ENCODE measurements at places on chromosomes 1 and 21.
A peak's percentile ranks its signal among the peaks of the same experiment; 100 is the strongest.

DNA sequence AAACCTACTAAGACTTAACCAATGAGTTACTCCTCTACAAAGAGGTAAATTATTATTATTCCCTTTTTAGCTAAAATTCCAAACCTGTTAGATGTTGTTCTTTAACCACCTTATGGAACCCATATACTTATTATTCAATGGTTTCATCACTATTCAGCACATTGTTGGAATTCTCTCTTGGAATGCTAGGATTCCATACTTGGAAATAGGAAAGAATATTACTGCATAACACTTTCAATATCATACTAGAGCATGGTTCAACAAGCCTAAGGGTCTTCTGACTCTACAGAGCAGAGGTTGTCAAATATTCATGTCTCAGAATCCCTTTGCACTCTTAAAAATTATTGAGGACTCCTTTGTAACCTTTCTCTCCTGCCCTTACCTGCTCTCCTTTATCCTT lies 69.4 kb downstream of the DEGS1 start:
- DNase-seq, result no peak

DNA sequence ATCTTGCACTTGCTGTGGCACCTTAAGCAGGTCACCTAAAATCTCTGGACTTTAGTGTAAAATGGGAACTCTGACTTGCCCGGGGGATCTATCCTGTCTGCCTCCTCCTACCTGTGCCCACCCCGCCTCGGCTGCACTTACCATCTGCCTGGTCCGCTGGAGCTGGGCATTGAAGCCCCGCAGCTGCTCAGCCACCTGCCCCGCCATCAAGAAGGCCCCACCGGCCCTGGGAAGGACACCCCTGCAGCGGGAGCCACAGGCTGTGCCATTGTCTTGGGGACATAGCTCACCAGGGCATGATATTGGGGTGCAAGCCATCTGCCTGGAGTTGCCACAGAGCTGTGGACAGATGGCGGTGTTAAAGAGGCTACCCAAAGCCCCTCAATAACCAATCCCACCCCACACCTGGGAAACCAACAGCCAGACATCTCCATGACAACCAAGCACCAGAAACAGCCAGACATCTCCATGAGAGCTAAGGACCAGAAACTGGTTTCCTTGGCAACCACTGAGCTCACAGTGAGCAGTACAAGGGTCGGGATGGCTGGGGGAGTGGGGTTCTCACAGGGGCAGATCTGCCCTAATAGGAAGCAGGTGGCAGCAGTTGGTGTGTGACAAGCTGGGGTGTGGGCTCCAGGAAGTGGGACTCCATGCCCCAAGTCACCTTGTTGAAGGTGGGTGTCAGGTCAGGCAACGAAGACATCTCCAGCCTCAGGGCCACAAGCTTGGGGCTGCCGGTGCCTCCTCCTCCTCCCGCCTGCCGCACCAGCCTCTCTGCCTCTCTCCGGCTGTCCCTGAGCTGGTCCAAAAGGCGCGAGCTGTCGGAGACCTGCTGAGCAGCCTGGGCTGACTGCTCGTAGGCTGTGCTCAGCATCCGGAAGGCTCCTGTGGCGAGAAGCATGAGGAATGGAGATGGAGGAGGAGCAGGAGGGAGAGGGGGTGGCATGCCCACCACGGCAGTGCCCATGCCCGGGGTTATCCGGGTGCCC lies 29.1 kb downstream of the LAMB3 start:
- no peak for DNase-seq

GRCh38 chr1:51282605-51283004 lies 46.5 kb downstream of the RNF11 start:
- DNase-seq, result no peak

- peak; percentile 36 for DNase-seq
These were observed 807 bp downstream of the CEP85 start for GRCh38 chr1:26234644-26235370.

DNA sequence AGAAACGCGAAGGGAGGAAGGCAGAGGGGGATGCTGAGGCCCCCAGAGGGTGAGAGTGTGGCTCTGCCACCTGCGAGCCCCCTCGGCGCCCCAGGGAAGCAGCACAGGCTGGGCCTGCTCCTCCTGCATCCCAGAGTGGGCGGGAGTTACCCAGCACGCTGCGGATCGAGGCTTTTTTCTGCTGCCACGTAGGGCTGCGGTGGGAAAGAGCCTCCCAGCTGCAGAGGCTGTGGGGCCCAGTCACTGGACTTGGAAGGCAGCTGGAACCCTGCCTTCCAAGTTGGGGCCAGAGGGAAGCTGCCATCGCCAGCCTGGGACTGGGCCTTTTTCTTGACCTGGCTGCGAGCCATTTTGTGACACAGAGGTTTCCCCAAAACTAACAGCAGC lies 2.3 kb upstream of the GRIK3 start:
- DNase-seq, result peak; percentile 7

DNA sequence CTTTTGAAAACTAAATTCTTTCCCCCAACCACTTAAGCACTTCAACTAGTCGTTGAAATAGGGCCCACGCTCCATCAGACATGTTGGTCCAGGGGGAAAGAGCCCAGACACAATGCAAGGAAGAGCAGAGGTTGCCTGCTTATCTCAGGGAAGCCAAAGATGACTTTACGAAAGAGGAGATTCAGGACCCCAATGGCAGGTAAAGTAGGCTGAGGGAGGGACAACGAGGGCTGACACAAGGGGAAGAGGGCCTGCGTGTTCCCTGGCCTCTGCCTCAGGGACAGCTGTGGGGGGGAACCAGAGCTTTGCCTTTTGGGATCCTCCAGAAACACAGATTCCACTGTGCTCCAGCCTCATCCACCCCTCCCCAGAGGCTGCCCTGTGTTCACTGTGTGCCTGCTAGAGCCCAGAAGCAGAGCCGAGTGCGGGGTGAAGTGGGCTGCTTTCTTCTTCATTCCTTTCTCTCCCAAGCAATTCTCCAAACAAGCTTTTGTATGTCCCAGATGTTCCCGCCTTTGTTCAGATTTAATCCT lies 135.5 kb upstream of the GRIK3 start:
- DNase-seq, result no peak

DNA sequence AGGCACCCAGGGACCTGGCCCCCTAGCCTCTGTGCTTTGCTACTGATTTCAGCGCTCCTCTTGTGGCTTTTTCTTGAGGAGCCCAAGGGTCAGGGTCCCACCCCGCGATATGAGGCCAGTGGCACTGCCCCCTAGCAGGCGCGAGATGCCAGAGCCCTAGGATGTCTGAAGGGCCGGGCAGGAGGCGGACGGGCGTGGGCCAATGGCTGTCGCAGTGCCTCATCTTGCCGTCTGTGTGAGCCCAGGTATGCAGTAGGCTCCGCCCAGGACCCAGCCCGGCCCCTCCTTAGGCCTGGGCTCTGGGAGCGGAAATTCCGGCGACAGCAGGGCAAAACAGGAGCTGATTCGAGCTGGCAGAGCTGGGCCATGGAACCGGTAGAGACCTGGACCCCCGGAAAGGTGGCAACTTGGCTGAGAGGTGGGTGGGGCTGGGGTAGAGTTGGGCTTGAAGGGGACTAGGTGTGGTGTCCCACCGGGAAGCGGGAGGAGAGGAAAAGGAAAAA lies at the start of gene CNKSR1:
Gene CNKSR1 (plus strand): TSS at position 310 of the 503 bp plus-strand sequence. CDS start 57 bp downstream, at position 367.
- DNase-seq, result no peak

GRCh38 chr21:42534421-42535378 lies 21.0 kb downstream of the SLC37A1 start:
- DNase-seq, result peak; percentile 79

GRCh38 chr1:210663730-210664573 lies 335.2 kb downstream of the HHAT start:
- DNase-seq, result no peak

- no peak for DNase-seq
These were observed 35.0 kb downstream of the ESRRG start for GRCh38 chr1:216688127-216688657.

DNA sequence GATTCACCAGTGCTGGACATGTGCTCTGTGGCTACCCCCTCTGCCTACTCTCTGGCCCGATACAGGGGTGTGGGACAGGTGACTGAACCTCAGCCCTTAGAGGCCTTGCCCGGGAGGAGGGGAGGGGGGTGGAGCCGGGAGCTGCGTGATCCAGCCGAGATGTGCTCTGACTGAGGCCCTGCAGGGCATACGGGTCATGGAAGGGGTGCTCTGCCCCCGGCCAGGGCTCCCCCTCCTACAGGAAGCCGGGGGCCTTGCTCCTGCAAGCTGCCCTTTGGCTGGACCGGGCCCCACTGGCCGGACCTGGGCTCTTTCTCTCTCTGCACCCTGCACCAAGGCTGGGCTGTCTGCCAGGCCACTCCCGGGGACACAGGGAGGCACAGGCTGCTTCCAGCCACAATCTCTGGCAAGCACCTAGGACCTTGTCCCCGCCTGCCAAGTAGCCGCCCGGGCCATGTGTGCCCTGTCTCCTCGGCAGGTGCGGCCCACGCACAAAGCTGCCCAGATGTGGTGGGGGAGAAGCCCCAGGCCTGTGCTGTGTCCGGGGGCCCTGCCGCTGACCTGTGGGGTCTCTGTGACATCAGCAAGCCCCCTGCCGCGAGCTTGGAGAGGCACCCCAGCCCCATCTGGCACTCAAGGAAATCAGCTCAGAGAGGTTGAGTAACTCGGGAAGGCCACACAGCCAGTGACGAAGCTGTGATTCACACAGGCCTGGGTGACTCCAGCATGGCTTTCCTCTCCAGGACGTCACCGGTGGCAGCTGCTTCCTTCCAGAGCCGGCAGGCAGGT lies 1.5 kb downstream of the SCNN1D start:
- no peak for DNase-seq

DNA sequence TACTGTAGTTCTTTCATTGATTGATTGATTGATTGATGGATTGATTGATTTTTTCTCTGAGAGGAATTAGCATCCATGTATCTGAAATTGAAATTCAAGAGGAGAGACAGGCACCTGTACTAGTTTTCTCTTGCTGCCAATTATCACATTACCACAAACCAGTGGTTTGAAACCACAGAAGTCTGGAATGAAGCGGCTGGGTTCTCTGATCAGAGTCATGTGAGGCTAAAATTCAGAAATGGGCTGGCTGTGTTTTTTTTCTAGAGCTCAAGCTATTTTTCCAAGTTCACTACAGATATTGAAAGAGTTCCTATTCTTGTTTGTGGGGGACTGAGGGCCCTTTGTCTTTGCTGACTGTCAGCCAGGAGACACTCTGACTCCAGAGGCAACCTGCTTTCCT lies 10.0 kb downstream of the NBPF3 start:
- no peak for DNase-seq

- DNase-seq, result no peak
These were observed 257.5 kb downstream of the LRRC40 start for GRCh38 chr1:69947837-69948236.

- DNase-seq, result no peak
These were observed 27.4 kb downstream of the TNFSF18 start for GRCh38 chr1:173023343-173023742.

GRCh38 chr1:241271427-241271826 lies 85.6 kb downstream of the RGS7 start:
- DNase-seq, result no peak

DNA sequence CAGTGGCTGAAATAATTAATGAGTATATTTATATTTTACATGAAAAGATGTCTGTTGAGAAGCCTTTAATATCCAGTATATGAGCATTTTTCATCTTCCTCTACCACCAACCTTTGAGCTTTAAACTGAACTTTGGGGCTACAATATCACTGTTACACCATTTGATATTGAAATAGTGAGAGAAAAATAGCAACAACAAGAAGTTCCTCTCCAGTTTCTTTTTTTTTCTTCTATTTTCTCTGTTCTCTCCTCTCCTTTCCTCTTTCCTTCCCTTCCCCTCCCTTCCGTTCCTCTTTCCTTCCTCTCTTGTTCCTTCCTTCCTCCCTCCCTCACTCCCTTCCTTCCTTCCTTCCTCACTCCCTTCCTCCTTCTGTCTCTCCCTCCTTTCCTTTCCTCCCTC lies 1591.4 kb downstream of the PLA2G4A start:
- DNase-seq, result no peak

GRCh38 chr1:247103859-247104591 lies at the start of gene ZNF669:
Gene ZNF669, minus strand, starts transcription at chr1:247104356. Its CDS starts 157 bp downstream, at chr1:247104199.
- peak; percentile 97 for DNase-seq

DNA sequence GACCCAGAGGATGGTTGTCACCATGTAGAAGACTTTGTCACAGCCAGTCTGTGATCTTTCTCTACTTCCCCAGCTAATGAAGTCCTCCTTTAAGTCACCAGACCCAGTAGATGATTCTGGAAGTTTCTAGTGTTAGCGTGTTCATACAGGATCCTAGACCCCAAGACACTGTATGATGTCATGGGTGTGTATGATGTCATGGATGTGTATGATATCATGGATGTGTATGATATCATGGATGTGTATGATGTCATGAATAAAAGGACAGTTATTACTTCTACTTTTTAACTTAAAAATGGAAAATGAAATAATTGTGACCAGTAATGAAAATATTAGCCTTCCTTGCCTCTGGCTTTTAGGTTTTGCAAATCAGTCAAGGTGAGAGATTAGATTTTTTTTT lies 260.0 kb downstream of the FMN2 start:
- no peak for DNase-seq

DNA sequence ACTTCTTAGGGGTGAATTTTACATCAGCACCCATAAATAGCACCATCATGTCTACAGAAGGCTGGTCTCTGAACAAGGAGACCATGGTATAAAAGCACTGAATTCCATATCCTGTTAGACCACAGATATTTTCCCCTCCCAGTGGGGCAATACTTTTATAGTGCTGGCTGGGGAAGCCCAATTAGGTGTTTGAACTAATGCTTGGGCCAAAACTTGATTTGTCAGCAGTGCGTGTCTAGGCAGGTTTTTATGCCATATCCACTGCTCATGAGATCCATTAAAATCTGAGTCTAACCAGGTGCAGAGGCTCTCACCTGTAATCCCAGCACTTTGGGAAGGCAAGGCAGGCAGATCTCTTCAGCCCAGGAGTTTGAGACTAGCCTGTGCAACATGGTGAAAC lies 623.0 kb downstream of the NPHP4 start:
- no peak for DNase-seq

DNA sequence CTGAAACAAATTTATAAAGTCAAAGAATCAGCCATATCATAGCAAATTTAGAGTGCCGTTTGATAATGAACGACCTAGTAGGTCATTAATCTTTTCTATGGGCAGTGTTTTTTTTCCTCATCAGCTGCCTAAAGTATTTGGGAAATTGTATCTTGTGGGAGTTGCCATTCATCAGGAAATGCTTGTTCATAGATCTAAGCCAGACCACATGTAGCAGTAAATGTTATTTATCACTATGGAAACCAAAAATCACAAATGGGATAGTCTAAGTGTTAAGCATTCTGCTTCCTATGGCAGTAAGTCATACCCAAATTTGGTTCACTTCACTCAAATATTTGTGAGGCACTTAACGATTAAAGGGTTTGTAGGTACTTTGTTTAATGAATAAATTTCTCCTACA lies 52.9 kb downstream of the LRRC8D start:
- DNase-seq, result peak; percentile 79
